Calu3 (cell line): ENCODE measurements at places on chromosomes 4 and X.

- DNase-seq = no peak
Measured at GRCh38 chr4:183897193-183897592, 7.9 kb upstream of the STOX2 start.

- no peak for DNase-seq
Measured at GRCh38 chr4:11342401-11342800, 86.3 kb downstream of the HS3ST1 start.

DNA sequence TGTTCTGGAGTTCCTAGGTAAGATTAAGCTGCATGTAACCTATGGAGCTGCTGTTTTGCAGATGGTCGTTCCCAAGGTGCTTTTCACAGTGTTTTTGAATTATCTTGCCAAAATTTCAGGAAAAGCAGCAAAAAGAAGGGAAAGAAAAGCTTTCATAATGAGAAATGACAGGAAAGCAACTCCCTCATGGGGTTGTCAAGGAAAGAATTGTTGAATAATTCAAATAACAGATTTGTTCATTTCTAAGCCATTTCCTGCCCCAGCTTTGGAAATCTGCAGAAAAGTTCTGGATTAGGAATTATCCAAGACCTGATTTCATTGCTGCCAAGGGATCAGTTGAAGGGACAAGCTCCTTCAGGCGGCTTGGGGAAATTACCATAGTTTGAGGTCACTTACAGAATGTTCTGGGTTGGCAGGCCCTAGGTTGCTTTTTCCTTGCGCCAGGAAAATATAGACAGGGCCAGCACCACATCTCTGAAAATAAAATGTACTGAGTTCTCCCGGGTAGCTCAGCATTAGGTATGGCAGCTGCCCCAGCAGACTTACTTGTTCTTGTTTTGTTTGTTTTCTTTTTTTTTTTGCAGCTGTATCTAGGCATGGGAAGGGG lies 354.7 kb downstream of the STIM2 start:
- DNase-seq = no peak

DNA sequence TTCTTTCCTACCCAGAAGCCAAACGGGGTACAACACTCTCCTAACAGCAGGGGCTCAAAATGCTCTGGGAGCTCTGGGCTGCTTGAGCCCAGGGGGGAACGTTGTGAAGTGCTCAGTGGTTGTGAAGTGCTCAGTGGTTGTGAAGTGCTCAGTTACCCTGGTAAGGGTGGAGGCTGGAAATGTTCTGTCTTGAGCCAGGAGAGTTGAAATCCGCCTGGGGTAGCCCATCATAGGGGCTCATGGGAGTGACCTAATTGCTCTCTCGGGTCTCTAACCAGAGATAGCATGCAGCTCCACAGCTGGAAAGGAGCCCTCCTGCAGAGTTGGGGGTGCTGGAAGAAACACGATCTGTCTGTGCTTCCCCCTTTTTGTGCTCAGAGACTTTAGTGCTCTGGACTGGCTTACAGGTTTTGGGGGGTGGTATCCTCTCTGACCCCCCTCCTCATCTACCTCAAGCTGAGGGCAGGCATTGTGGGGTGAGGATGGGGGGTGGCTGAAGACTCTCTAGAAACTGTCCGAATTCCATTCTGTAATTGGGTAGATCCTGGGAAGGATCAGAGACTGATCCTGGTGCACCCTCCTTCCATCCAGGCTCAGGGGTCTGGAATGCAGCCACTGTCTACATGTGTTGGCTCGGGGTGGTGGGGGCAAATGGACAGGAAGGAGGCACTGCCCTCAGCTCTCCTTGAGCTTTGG lies 2.7 kb downstream of the EFNB1 start:
- no peak for DNase-seq

DNA sequence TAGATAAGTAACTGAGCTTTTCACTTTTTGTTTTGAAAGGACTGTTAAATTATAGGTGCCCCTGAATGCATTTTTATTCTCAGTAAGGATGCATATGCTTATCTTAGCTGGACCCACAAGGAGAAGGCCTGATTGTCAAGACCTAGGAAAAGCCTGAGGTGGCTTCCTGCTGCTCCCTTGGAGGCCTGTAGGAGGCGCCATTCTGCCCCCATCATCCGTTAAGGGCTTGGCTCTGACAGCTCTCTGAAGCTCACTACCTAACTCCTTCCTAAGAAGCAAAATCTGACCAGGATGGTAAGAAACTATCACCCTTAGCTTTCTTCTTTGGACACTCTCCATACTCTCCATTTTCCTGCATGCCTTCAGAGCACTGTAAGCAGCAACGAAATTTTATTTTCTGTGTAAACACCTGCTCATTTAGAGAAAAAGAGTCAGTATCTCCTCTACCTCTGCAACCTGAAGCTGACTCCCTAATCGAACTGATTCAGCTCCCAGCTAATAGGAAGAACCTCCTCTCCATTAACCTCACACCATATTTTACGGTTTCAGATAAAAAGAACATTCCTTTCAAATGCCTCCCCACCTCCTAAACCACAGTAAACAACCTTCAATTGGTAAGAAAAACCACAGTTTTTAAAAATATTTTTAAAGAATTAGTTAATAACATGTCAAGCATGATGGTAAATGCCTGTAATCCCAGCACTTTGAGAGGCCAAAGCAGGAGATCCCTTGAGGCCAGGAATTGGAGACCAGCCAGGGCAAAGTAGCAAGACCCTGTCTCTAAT lies 73.4 kb upstream of the EDNRA start:
- DNase-seq = no peak

DNA sequence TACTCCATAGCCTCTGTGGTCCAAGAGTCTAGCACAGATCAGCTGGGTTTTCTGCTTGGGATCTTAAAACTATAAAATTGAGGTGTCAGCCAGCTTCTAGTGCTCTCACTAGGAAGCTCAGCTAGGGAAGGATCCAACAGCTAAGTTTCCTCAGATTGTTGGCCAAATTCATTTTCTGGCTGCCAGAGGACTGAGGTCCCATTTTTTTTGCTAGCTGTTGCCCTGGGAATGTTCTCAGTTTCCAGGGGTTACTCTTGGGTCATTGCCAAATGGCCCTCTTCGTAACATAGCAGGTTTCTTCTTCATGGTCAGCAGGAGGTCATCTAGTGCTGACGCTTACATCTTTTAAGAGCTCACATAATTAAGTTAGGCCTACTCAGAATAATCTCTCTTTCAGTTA lies 2178.2 kb downstream of the ARAP2 start:
- no peak for DNase-seq

GRCh38 chr4:82373486-82373815 lies 340 bp downstream of the HNRNPD start:
- DNase-seq = peak; percentile 20

GRCh38 chrX:97551821-97552220 lies 668.1 kb downstream of the RPA4 start:
- no peak for DNase-seq

- peak; percentile 49 for DNase-seq
Measured at GRCh38 chr4:151325111-151325948, at the start of gene SH3D19. Gene SH3D19 (minus strand): TSS chr4:151325605. CDS start chr4:151325352, 253 bp downstream.

GRCh38 chr4:26076896-26077295 lies 162.9 kb downstream of the SMIM20 start:
- no peak for DNase-seq

DNA sequence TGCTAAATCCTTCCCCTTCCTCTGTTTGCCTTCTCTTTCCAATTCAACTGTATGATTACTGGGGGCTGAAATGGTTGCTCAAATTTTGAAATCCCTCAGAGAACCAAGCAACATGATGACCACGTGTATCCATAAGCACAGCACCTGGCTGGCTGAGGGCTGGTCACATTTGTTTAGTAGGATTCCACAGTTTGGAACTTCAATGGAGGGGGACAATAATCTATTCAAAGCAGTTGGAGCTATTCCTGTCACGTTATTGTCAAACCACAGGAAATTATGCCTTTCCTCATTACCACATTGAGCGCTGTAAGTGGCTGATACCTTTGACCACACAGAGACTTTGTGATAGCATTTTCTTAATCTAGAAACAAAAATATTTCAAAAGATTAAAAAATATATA lies 7.0 kb downstream of the TMSB4X start:
- no peak for DNase-seq

DNA sequence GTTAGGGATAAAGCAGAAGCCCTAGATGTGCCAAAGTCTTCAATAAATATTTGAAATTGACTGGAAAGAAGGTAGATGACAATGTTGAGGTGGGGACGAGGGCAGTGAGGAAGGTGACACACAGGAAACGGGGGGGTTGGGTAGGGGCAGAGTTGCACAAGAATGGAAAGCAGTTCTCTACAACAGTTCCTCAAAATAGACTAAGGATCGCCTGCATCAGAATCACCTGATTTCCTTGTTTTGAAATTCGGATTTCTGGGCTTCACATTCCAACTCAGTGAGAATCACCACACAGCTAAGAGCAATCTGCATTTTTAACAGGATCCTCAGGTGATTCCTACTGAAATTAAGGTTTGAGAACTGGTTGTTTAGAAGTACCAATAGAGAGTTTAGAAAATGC lies 70.6 kb downstream of the ARFIP1 start:
- DNase-seq = peak; percentile 34

GRCh38 chrX:130746077-130746476 lies 156.9 kb downstream of the ENOX2 start:
- no peak for DNase-seq

- peak; percentile 59 for DNase-seq
Measured at GRCh38 chrX:15973299-15973698, 118.7 kb upstream of the AP1S2 start.

DNA sequence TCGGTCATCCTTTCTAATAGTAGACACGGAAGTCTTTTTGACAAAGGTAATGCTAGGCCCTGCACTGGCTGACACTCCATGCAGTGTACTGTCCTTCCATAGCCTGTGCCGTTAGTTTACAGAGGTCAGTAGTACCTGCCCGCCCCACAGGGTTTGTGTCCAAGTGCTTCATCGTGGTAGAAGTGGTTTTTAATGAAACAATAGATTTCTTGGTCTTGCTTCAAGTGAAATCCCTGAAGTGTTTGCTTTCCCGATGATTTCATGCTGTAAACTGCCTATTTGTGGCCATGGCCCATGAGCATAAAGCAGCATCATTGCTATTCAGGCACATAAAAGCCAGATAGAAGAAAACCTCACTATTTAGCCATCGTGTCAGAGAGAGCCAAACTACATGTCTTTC lies 139.3 kb downstream of the GPR143 start:
- no peak for DNase-seq

- DNase-seq = no peak
Measured at GRCh38 chr4:174907508-174907907, 10.7 kb upstream of the ADAM29 start.

DNA sequence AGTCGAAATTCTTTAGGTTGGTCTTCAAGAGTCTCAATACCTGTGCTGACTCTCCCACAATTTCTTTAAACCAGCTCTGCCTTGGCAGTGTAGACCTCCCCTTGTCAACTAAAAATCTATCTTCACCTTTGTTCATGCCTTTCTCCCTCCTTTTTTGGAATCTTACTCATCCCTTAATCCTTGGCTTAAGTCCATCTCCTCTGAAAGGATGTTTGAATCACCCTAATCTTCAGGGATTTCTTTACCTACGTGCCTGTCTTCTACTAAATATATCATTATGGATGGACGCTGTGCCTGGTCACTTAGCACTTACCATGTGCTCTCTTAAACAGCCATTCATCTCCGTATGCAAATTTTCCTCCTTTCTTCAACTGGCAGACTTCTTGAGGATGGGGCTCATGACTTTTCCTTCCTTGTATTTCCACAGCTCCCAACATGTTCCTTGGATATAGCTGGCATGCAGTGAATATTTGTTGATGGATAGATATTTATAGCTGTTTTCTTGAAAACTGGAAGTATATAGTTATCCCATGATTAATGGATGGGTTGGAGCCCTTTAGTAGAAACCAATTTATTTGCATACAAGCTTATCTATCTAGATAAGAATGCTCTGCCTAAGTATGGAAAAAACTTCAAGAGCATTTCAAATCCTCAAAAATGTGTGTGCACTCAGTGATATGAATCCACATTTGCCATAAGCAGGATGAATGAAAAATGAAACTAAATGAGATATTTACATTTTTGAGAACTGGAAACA lies 166.6 kb downstream of the SPRY1 start:
- no peak for DNase-seq
